ENCODE measurements at places on chromosomes 3 and 15.

DNA sequence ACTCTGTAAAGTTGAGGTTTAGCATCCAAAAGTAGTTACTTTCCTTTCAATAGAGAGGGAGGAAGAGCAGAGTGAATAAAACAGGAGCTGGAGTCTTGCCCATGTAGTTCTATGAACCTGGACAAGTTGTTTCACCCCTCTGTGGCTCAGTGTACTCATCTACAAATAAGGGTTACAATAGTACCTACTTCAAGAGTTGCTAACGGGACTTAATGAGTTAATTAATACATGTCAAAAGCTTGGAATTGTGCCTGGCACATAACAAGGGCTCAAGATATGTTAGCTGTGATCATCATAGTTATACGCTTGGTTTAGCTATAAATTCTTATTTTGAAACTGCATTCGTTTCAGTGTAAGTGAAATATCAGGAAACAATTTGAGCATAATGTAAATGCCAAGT, 388.5 kb upstream of the THBS1 start:
- DNase-seq: no peak

GRCh38 chr15:64455961-64456371, 4.4 kb upstream of the ZNF609 start:
- peak; percentile 79 for DNase-seq

DNA sequence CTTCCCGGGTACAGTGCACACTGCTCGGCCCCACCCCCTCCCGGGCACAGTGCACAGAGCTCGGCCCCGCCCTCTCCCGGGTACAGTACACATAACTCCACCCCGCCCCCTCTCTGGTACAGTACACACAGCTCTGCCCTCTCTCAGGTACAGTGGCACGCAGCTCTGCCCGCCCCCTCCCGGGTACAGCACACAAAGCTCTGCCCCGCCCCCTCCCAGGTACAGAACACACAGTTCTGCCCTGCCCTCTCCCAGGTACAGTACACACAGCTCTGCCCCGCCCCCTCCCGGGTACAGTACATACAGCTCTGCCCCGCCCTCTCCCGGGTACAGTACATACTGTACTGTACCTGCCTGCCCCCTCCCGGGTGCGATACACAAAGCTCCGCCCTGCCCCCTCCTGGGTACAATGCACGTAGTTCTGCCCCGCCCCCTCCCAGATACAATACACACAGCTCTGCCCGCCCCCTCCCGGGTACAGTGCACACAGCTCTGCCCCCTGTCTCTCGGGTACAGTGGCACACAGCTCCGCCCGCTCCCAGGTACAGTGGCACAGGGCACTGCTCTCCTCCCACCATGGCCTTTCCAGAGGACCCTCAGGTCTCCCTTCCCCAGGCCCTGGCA, 16.4 kb upstream of the PRR20G start:
- DNase-seq: no peak

DNA sequence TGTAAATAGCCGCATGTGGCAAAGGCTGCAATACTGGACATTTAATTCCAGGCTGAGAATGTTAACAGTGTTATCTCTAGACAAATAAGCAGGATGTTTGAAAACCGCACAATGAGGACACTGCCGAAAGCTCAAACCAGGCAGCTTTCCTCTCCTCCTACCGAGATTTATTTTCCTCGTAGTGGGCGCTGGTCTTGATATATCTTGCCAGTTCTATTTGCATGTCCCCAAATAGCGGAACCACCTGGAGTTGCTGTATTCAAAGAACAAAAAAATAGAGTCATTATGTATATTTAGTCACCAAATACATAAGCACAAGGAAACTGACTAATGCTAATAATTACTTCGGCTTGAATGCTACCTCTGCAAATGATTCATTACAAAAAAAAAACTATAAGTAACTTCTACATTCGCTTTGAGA, 46.5 kb downstream of the CYFIP1 start:
- no peak for DNase-seq

- DNase-seq: no peak
Measured at GRCh38 chr3:55445551-55445950, 41.6 kb downstream of the WNT5A start.

DNA sequence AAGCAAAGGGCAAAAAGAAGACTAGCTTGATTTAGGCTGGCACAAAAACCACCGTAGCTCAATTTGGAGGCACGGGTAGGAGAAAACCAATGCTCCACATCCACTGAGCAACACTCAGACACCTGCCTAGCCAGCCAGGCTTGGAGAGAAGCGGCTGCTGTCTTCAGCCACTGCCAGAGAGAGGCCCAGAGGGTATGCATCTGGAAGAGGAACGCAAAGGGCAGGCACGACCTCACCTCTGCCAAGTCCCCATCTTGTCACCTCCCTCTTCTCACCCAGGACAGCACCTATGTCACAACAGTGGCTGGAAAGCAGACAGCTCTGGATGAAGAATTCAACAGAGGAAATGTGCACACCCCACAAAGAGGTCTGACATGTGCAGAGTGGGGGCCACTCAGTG, 93.5 kb downstream of the ADAMTS17 start:
- DNase-seq: no peak

- DNase-seq: peak; percentile 39
Measured at GRCh38 chr3:158570999-158571702, at the start of gene MLF1. MLF1 (plus strand) TSS chr3:158571194; CDS start chr3:158571301, 107 bp downstream.

- no peak for DNase-seq
Measured at GRCh38 chr3:44041726-44042125, 200.0 kb upstream of the TOPAZ1 start.

DNA sequence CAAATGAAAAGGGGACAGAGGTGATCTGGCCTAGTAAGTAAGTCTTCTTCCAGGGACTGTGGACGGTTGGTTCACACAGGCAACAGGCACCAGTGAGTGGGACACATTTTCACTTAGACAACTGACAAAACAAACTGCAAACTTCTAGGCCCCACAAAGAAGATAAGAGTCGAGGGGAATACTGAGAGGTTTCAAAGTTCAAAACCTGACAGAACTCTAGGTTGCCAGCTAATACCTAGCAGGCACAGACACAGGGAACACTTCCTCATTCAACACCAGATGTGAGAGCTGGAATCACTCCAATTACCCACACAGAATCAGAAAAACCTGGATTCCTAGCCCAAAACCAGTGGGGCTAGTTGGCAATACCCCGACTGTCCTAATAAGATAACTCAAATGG, 621.7 kb downstream of the ZPLD1 start:
- DNase-seq: no peak

DNA sequence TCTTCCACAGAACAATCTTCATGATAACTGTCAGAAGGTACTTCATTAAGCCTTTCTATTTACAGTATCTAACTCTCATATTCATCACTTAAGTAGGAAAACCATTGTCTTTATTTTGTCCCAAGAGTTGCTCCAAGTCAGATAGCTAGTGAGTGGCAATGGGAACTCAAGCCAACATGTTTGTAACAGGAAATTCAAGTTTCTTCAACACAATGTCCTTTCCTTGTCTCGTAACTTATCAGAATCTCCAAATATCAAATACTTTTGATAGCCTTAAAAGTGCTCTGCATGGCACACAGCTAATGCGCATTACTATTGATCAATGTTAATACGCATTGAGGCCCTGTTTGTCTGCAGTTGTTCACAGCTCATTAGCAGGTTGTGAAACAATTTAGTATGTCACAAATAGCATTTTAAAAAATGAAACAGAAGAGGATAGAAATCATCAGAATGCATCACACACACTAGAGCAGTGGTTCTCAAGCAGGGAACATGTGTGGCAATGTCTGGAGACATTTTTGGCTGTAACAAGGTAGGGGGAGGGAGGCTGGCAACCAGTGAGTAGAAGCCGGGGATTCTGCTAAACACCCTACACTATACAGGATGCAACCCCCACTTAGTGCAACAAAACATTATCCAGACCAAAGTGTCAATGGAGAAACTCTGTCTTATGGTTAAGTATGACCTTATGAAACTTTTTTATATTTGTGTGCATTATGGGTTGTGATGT, 27.5 kb downstream of the BTLA start:
- no peak for DNase-seq

DNA sequence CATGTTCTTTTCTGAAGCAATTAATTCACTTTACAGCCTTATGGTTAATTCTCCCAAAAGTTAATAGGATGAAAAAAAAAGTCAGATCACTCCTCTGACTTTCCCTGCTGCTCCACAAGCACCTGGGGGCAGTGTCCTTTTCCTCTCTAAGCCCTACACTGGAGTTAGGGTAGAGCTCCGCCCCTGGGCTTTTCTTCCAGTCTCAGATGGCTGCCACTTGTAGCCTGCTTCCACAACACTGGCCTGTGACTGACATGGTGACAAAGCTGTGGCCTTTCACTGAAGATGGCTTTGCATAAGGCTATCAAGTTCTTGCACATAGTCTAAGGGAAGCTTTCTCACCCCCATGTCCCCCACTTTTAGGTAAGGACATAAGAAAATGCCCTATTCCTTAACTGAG, 1.3 kb upstream of the MON1A start:
- no peak for DNase-seq

DNA sequence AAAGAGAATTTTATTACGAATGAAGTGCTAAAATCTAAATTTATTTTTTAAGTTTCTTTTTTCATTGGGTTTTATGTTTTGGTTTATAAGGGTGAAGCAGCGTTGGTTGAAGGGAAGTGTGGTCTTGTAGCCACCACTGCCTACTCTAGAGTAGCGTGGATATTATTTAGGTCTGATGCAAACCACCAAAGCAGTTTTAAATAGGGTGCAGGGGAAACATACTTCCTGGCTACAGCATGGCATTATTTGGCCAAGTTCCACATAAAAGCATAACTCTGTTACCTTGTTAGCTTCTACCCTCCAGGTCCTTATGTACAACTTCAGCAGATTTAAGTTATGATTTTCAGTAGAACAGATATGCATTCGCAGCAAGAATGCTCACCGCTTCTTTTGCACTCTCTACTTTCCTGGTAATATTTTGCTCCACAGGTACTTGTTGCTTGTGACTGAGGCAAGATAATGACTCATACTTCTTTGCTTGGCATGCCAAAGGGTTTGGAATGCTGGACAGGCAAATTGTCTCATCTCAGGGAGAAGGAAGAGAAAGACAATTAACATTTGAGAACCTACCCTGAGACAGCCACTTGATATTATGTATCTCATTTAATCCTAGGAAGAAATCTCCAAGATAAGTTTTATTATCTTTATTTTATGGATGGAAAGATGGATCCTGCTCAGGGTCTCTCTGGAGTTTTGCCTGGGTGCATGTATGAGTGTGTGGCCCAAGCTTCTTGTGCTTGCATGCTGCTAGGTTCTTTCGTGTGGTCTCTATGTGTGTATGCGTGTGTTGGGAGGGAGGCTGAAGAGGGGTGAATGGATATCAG, 5.4 kb downstream of the TGFBR2 start:
- no peak for DNase-seq

DNA sequence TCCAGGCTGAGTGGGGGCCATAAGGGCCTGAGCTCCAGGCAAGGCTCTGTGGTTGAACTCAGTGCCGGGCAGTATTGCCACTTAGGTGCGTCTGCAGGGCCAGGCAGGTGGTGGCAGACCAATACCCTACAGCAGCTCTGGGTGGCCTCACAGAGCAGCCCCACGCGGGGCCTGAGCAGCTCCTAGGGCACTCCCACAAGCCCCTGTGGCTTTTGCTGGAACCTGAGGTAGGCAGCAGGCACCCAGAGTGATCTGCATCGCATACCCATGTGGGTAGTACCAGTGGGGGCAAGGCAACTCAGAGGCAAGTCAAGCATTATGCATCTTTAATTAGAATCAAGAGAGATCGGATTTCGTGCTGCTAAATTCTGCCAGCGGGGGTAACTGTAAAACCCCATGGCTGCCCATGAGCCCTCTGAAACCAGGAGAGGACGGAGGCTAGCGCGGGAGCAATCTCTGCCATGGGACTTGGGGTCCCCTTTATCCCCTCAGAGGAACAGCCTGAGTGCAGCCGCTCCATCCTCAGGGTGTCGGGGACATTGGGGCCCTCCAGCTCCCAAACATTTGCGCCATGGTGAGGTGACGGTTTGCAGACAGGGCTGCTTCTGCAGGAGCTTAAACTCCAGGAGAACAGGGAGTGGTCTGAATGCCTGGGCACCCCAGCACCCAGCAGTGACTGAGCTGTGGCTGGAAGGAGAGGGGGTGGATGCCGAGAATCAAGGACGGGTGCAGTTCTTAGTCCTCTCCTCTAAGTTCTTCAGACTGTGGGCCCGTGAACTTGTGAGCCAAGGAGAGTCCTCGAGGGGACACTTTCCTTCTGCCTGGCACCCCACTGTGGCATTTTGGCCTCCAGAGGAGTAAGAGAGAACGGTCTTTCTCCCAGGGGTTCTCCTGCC, 62.4 kb upstream of the PCSK6 start:
- no peak for DNase-seq

- no peak for DNase-seq
Measured at GRCh38 chr15:96410175-96411055, 79.9 kb downstream of the NR2F2 start.

- no peak for DNase-seq
Measured at GRCh38 chr15:39493424-39494067, 87.3 kb upstream of the THBS1 start.
